HS-5 (cell line): ENCODE measurements at places on chromosomes 4 and X.

GRCh38 chrX:134365904-134366303 lies 94.1 kb upstream of the HPRT1 start:
- no peak for DNase-seq

DNA sequence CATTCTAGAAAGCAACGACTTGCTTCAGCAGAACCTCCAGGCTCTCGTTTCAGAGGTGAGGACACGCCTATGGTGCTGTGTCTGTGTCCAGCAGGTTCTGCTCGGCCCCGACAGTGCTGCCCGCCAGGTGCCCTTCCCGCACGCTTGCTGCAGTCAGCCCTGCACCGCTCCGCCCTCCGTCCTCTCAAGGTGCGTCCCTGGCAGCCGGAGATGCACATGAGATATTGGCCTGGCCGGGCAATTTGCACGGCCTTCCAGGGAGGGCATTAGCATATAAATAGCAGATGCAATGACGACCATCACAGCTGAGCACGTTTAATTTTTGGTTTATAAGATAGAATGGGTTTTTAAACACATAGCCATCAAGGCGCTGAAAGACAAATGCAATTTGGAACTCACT lies 14.4 kb downstream of the UVSSA start:
- no peak for DNase-seq

DNA sequence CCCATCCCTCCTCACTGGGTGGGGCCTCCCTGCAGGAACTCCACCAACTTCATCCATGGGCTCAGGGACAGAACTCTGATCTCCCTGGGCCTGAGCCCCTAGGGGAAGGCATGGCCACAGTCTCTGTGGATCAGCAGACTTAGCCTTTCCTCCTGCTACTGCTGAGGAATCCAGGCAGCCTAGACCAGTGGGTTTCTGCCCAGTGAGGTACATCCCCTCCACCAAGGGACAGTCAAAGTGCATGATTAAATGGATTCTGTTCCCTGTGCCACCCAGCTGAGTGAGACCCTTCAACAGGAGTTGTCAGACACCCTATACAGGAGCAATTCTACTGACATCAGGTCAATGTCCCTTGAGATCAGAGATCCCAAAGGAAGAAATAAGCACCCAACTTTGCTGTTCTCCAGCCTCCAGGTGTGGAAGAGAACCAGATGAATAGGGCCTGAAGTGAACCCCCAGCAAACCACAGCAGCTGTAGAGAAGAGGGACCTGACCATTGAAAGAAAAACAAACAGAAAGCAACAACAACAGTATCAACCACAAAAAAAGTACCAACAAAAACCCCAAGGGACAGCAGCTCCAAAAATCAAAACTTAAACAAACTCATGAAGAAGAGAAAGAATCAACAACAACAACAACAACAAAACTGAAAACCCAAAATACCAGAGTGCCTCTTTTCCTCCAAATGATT lies 84.8 kb downstream of the CHIC1 start:
- DNase-seq: no peak

DNA sequence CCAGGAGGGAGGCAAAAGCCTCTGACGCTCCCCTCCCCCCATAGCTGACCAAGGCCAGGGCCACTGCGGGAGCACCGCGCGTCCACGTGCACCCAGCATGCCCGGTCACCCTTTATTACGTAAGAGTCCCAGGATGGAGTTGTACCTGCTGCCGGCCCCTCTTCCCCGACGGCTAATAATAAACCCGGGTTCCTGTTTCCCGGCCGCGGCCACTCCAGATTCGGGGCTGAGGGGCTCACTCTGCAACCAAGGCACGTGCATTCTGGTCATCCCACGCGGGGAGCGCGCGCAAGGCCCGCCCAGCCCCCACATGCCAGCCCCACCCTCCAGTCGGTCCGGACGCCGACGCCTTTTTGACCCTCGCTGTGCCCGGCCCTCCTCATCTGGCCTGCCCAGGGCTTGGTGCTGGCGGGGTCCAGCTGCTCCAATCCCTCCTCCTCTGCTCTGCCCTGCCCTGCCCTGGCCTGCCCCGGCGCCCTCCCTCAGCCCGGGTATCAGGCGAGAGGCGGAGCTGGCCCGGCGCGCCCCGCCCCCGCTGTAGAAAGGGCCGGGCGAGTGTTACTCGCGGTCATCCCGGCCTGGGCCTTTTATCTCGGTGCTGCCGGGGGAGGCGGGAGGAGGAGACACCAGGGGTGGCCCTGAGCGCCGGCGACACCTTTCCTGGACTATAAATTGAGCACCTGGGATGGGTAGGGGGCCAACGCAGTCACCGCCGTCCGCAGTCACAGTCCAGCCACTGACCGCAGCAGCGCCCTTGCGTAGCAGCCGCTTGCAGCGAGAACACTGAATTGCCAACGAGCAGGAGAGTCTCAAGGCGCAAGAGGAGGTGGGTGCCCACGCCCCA lies 2.6 kb downstream of the MID1IP1 start:
- no peak for DNase-seq

- DNase-seq: no peak
Measured at GRCh38 chrX:151801980-151802379, 67.4 kb downstream of the CNGA2 start.

- DNase-seq: no peak
Measured at GRCh38 chr4:100823993-100824323, 306.1 kb upstream of the EMCN start.

DNA sequence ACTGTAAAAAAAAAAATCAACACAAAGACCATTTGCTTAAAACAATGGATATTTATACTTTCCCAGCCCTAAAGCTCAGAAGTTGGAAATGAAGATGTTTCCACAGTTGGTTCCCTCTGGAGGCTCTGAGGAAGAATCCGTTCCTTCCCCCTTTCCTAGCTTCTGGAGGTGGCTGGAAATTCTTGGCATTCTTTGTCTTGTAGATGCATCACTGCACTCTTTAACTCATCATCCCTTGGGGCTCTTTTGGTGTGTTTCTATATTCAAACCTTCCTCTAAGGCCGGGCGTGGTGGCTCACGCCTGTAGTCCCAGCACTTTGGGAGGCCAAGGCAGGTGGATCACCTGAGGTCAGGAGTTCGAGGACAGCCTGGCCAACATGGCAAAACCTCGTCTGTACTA lies 78.7 kb downstream of the VCX3A start:
- no peak for DNase-seq

- no peak for DNase-seq
Measured at GRCh38 chr4:87995435-87995834, 12.0 kb upstream of the PKD2 start.

- DNase-seq: no peak
Measured at GRCh38 chr4:76055016-76055415, 19.1 kb upstream of the CXCL11 start.

DNA sequence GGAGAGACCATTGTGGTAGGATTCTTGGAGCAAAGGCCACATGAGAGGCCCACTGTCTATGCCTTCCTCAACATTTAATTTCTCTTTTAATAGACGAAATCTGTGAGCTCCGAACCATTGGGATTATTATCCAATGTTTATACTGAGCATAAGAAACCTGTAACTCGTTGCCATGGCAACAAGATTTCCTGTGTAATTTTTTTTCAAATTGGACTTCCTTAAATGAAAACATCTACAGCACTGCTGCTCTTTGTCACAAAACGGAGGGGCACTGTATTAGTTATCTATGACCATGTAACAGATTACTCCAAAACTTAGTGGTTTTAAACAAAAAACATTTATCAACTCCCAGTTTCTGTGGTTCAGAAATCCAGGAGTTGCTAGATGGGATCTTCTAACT lies 38.7 kb downstream of the PPP1R2C start:
- DNase-seq: no peak
